ENCODE measurements at places on chromosomes 3 and 15.

- no peak for DNase-seq
Measured at GRCh38 chr3:20064796-20065564, 24.7 kb downstream of the KAT2B start.

GRCh38 chr3:32097768-32098167 is 8.7 kb upstream of the GPD1L start:
- peak; percentile 42 for DNase-seq

GRCh38 chr3:54951405-54951804 is 23.5 kb upstream of the LRTM1 start:
- DNase-seq = no peak

- peak; percentile 33 for DNase-seq
Measured at GRCh38 chr3:143208976-143209714, 89.6 kb downstream of the CHST2 start.

DNA sequence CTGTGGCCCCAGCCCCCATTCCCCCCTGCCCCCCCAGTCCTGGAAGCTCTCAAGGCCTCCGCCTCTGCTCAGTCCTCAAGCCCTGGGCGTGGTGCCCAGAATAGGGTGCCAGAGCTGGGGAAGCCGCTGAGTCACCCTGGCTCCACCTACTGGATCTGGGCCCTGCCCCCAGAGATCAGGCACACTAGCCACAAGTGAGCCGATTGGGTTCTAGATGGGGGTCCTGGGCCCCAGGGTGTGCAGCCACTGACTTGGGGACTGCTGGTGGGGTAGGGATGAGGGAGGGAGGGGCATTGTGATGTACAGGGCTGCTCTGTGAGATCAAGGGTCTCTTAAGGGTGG is 5.7 kb downstream of the EIF4G1 start:
- peak; percentile 97 for DNase-seq

GRCh38 chr3:197022405-197023231 is 7.0 kb downstream of the MELTF start:
- no peak for DNase-seq

DNA sequence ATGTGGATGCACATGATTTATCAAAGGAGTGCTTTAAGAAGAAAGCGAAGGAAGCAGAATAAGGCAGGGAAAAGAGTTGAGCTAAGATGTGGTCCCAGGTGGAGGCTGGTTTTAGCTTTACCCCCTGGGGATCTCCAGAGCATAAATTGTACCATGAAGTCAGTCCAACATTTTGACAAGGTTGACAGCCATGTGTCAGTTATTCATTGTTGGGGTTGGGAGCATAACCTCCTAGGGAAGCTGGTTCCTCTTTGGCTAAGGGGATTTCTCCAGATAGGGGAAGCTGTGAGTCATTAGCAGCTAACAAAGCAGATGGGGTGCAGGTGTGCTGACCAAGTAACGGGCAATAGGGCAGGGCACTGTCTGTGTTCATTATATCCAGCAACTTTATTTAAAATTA is 123.7 kb upstream of the IGSF10 start:
- peak; percentile 64 for DNase-seq

- DNase-seq = no peak
Measured at GRCh38 chr3:152048831-152049230, 175.4 kb downstream of the SUCNR1 start.

GRCh38 chr3:121574449-121574848 is 6.7 kb downstream of the ARGFX start:
- DNase-seq = no peak
